ENCODE measurements at places on chromosomes 12 and 14. TPM values are rescaled to one million over a fixed set of nuclear protein-coding genes. Genes with fewer than 3 reads are reported as not detected.
A peak's percentile ranks its signal among the peaks of the same experiment; 100 is the strongest.

- no peak for DNase-seq
Measured at GRCh38 chr12:42270596-42270995, 32.5 kb upstream of the YAF2 start.

The NKX2-1 gene
- not detected for total RNA-seq

GRCh38 chr14:46306267-46306666, 345.3 kb downstream of the RPL10L start:
- no peak for DNase-seq

The PLEKHD1 gene
- 0.15 TPM for total RNA-seq

GRCh38 chr12:75944905-75945432, 86.6 kb downstream of the PHLDA1 start:
- DNase-seq = no peak

- DNase-seq = no peak
Measured at GRCh38 chr14:100691395-100692056, 35.2 kb upstream of the DLK1 start.

DNA sequence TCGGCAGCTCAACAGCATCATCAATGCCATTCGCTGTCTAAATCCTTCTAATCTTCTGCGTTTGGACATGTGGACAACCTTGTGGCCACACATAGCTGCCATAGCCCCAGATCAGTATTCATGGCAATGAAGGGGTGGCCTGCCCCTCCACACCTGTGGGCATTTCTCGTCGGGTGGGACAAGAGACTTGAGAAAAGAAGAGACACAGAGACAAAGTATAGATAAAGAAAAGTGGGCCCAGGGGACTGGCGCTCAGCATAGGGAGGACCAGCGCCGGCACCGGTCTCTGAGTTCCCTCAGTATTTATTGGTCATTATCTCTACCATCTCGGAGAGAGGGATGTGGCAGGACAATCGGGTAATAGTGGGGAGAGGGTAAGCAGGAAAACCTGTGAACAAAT, 42.3 kb downstream of the MAGOHB start:
- DNase-seq = no peak

- DNase-seq = no peak
Measured at GRCh38 chr12:86513226-86513625, 257.0 kb upstream of the MGAT4C start.

The DPY19L2 gene
- total RNA-seq = 0.25 TPM

DNA sequence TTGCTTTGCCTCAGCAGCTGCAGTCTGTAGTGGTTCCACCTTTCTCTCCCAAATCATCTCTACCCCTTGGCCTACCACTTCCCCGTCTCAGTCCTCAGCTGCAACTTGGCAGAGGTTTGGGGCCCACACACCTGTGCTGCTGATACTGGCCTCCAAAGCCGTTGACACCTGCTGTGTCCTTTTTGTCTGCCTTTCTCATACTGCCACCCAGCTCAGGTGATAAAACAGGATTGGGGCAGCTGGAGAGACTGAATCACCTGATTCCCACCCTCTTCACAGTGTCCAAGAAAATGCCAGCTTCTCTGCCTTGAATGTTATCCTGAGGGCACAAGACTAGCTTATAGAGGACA, 103.7 kb downstream of the ETV6 start:
- no peak for DNase-seq

DNA sequence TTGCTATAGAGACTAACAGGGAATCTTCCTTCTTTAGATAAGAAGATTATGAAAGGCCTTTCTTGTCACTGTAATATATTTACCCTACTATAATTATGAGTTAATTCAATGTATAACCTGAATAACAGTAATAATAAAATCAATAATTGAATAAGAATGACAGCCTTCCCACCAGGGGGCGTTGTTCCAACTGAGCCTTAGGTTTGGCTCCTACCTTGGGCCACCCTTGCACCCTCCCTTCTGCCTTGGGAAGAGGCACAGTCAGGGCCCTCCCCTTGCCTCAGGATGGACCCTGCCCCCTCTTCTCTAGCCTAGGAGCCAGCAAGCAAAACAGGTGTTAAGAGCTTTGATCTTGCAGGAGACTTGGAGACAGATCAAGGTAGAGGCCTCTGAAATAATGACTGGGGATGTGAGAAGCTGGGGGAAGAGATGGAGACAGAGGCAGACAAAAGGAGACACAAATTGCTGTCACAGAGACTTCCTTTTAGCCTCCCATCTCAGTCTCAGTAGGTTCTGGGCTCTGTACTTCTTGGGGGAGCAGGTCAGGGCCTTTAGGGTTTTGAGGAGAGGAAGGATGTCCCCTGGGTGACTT, 40.1 kb upstream of the CISTR start:
- peak; percentile 17 for DNase-seq

The ERP27 gene
- 8.5 TPM for total RNA-seq

The CLEC9A gene
- not detected for total RNA-seq

- DNase-seq = no peak
Measured at GRCh38 chr14:59199205-59199604, 10.7 kb downstream of the DAAM1 start.

DNA sequence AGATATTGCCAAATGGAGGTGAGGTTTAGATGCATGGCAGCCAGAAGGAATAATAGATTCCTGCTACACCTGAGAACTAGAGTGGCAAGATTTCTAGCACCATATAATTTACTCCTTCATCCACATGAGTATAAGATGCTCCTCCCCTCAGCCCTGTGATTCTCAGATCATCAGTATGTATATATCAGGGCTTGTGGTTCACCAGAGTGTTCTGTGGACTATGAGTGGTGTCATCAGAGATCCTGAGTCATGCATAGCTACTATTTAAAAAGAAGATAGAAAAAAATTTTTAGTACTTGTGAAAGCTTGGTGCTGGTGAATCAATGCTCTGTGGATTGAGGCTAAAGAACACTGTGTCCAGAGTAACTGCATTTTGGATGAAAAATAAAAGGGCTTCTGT, 285.9 kb downstream of the BMP4 start:
- no peak for DNase-seq

- DNase-seq = peak; percentile 40
Measured at GRCh38 chr14:91067186-91067585, 6.7 kb upstream of the RPS6KA5 start.

DNA sequence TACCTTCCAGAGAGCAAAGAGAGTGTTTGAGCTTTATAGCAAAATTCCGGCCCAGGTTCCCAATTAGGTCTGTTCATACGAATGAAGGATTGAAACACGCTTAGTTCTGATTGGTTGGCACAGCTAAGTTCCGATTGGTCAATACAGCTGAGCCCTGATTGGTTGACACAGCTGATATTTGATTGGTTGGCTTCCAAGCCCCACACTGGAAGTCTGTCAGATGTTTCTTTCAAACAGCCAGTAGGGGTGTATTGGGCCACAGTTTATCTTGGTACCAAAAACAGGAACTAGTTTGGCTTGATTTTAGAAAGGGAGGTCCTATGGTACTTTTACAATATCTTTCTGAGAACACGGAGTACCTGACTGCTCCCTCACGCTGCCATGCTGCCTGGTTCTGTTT, 93.4 kb downstream of the CAND1 start:
- DNase-seq = no peak

GRCh38 chr14:31166271-31166561, 41.4 kb downstream of the HECTD1 start:
- DNase-seq = no peak

DNA sequence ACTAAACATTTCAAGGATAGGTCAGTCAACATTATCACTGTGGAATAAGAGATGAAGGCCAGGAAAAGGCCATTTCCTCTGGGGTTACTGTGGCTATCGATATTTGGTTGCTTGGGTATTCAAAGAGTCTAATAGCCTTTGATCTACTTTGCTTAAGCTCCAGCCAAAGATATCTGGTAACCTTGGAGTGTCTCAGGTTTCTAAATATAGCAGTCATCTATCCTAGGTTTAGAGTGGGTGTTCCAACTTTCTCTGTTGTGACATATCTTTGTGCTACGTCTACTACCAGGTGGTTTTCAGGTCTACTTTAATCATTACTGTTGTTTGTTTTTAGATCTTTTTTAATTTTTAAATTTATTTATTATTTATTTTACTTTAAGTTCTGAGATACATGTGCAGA, 42.4 kb downstream of the RDH12 start:
- no peak for DNase-seq

The BAZ1A gene
- total RNA-seq = 49.8 TPM

The ANO4 gene
- not detected for total RNA-seq

- no peak for DNase-seq
Measured at GRCh38 chr14:29462321-29462720, 465.3 kb downstream of the PRKD1 start.

DNA sequence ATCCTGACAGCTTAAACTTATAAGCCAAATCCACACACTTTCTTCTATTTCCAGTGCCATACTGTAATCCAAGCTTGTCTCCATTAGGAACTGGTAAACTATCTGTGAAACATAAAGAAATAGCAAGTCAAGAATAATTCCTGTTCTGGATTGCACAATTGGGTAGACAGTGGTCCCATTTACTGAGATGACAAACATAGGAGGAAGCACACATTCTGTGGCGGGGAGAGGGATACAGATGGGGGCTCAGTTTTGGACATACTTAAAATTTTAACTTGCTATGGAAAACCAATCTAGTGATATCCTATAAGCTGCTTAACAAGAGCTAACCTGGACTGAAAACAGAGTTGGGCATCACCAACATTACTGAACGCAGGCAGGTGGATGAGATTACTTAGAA, 16.3 kb downstream of the MAP4K5 start:
- no peak for DNase-seq

The IL31 gene
- total RNA-seq = not detected

DNA sequence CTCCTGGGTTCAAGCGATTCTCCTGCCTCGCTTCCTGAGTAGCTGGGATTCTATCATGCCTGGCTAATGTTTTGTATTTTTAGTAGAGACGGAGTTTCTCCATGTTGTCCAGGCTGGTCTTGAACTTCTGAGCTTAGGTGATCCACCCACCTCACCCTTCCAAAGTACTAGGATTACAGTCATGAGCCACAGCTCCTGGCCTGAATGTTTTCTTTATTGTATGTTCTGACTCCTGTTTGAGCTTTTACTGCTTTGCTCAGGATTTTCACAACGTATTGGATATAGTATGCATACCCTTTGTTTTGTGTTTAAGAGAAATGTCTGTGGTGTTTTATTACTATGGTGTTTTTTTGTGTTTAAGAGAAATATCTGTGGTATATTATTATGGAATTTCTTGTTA, 37.2 kb downstream of the ATF7IP start:
- no peak for DNase-seq

The CLEC6A gene
- total RNA-seq = not detected

DNA sequence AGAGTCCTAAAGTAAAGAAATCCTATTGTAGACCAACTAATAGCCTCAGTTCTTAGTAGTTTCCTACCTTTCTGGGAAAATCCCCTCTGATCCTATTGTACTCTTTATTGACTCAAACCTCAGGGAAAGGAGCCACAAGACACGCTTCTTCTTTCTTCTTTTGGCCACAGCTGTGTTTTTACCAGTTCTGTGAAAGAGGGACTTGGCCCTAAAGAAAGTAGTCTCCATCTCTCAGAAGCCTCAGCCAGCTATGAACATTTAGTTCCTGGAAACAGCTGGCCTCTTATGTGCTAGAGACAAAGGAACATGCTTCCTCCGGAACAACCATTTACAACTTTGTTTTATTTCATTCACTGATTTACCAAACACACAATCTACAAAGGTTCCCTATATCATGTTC, 66.1 kb upstream of the ARID2 start:
- DNase-seq = no peak

GRCh38 chr12:78018171-78018910, 187.6 kb downstream of the NAV3 start:
- no peak for DNase-seq

The ATL1 gene
- total RNA-seq = 0.86 TPM

GRCh38 chr12:47303207-47303606, 223.4 kb upstream of the AMIGO2 start:
- no peak for DNase-seq

- no peak for DNase-seq
Measured at GRCh38 chr12:93297536-93297935, 80.2 kb upstream of the NUDT4 start.

DNA sequence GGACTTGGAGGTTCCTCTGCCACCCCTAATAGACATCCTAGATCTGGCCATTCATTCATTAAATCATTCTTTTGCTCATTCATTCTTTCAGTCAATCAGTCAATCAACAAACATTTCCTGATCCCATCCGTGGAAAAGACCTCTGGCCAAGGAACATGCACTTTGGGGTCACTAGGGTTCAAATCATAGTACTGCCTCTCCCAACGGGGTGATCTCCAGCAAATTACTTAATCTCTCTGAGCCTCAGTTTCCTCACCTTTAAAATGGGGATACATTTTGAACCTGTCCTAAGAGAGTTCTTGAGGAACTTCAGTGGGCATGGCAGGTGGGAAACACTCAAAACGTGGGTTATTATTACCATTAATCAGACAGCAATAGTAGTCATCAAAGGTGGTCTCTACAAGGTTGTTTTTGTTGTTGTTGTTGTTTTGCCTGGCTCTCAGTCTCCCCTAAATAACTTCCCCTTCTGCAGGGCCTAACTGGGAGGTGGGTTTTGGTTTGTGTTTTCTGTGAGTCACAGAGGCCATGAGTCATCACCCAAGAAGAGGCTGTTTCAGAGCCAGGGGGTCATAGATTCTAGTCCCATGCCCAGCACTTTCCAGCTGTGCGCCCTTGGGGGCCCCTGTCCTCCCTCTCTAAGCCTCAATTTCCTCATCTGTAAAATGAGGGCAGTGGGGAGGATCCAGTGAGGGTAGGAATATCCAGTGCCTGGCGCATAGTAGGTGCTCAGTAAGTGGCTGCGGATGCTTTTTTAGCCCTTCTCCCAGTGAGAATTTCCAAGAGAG, 16.9 kb upstream of the FAM222A start:
- DNase-seq = no peak

GRCh38 chr12:94832780-94833681, 170.5 kb downstream of the NDUFA12 start:
- DNase-seq = no peak

The LGR5 gene
- not detected for total RNA-seq

GRCh38 chr14:39025250-39025809, 77.7 kb downstream of the SEC23A start:
- no peak for DNase-seq

DNA sequence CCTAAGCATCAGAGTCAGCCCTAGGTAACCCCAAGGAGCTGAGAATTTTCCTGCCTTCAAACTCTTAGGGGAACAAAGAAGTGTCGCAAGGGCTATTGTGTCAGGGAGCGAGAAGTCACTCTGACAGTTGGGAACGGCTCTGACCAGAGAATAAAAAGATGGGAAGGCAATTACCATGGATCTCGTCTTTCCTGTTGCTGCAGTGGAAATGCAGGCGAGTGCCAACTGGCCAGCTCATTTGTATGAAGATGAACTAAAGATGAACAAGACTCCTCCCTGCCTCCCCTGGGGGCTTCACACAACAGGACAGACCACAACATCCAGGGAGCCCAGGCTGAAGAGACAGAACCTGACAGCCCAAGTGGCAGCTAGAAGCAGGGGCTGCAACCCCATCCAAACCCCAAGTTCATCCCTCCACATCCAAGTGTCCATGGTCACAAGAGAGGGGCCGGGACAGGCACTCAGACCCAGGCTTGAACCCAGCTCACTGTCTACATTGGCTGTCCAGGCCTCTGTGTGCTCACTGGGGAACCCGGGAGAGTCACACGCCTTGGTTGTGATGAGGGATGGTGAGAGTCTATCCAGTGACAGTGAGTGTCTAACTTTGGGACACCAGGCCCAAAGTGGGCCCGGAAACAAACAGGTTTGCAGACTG, 322.4 kb downstream of the BCL11B start:
- DNase-seq = no peak

The TROAP gene
- total RNA-seq = 75.1 TPM

- no peak for DNase-seq
Measured at GRCh38 chr14:36052681-36053080, 123.8 kb downstream of the PTCSC3 start.

The RERG gene
- not detected for total RNA-seq

The PAWR gene
- total RNA-seq = 3.3 TPM
